Psoas muscle (tissue), 8 donors: ENCODE measurements at places on chromosomes 11 and 22. TPM values are rescaled to one million over a fixed set of nuclear protein-coding genes. Genes with fewer than 3 reads are reported as not detected.

NAALADL1 gene
- polyA plus RNA-seq: 3.7 TPM

HSPB2 gene
- polyA plus RNA-seq: 23.6 TPM

CCDC15 gene
- 0.29 TPM for polyA plus RNA-seq

PTPN5 gene
- 0.47 TPM for polyA plus RNA-seq

C11orf87 gene
- polyA plus RNA-seq: not detected

GDPD5 gene
- polyA plus RNA-seq: 6.4 TPM

PHF21B gene
- 0.03 TPM for polyA plus RNA-seq

BARX2 gene
- not detected for polyA plus RNA-seq

TRIM22 gene
- 5.6 TPM for polyA plus RNA-seq

TENM4 gene
- polyA plus RNA-seq: 0.19 TPM
